ENCODE measurements at places on chromosomes 1 and 21.

GRCh38 chr1:147071142-147071541 lies 101.1 kb downstream of the PRKAB2 start:
- DNase-seq, result no peak

GRCh38 chr1:165632491-165632890 lies 1.5 kb downstream of the MGST3 start:
- DNase-seq, result peak; percentile 18

GRCh38 chr1:110144366-110144765 lies 5.9 kb upstream of the SLC6A17 start:
- DNase-seq, result no peak

DNA sequence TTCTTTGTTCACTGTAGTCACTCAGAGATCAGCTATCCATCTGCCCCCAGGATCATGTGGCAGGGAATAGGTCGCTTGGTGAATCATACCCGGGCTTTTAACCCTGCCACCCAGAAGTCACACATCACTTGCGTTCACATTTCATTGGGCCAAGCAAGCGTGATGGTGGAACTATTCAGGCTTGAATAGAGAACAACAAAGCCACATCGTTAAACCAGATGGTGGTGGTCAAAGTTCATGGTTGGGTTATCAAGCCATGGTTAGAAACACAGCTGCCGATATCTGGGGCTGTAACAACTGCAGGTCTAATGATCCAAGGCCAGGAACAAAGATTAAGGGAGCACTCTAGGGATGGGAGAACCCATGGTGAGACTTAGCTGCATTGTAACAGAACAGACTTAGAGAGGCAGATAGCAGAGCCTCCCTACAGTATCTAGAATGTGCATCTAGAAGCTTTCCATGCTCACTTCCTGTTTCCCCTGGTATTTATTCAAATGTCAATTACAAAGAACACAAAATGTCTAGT lies 40.0 kb upstream of the PTPRC start:
- no peak for DNase-seq

DNA sequence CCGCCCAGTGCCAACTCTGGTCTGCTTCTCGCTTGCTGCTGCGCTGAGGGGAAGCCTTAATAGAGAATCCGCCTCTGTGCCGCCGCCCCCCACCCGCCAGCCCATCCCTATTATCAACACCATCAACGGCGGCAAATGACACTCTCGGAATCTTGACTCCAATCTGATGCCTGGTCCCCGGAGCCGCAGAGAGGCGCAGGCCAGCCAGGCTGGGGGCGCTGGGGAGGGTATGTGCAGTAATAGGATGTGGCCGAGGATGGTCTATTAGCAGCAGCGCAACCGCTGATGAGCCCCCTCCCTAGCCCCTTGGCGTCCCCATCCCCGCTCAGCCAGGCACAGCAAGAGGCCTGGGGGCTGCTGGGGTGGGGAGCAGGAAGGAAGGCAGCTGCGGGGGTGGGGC lies 15.1 kb upstream of the DMBX1 start:
- no peak for DNase-seq

GRCh38 chr1:6574818-6575217 lies 5.0 kb upstream of the ZBTB48 start:
- DNase-seq, result no peak

DNA sequence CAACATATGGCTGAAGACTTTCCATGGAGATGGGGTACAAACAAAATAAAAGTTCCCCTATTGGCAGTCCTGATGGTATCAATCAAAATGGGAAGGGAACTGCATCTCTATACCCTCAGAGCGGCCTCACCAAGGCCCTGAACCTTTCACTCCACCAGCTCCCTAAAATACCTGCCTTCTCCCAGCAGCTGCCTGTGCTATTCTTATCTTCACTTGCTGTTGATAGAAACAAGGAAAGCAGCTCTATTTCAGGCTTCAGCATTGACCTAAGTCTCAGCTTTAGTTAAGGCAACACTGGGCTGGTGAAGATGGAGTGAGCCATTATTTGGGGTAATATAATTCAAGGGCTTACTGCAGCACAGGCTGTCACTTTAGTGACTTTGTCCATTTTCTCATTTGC lies 21.7 kb upstream of the PIGC start:
- no peak for DNase-seq

DNA sequence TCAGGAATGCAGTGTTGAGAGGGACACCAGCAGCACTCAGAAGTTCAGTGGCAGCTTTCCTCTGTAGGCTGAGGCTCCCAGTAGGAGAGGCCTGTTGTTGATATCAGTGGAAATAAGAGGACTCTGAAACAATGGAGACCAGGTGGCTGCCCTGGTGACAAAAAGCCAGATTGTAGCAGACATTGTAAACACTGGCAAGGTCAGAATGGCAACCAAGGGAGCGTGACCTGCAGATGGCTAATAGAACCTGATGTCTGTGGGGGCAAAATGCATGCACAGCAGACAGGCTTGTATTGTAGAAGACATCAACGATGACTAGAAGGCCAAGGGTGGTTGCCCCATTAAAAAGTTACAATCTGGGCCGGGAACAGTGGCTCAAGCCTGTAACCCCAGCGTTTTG lies 53.1 kb upstream of the GPR37L1 start:
- DNase-seq, result no peak

DNA sequence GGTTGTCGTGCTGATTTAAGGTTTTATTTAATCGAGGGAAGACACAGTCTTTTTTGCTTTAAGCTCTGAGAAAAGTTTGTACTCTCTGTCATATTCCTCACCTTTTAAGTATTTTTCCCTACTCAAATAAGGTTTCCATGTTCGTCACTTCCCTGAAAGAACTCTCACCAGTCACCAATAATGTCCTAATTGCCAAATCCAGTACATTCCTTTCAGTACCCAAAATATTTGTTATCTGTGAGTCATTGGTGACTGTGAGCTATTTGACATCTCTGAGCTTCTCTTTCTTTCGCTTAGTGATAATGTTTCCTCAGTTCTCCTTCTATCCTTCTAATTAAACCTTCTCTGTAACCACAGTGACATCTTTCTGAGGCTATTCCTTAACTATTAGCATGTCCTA lies 874.2 kb upstream of the ADGRL2 start:
- DNase-seq, result no peak

GRCh38 chr1:10504249-10504648 lies 29.5 kb downstream of the PEX14 start:
- no peak for DNase-seq

- DNase-seq, result no peak
These were observed 61.2 kb downstream of the NRIP1 start for GRCh38 chr21:15003463-15004135.

DNA sequence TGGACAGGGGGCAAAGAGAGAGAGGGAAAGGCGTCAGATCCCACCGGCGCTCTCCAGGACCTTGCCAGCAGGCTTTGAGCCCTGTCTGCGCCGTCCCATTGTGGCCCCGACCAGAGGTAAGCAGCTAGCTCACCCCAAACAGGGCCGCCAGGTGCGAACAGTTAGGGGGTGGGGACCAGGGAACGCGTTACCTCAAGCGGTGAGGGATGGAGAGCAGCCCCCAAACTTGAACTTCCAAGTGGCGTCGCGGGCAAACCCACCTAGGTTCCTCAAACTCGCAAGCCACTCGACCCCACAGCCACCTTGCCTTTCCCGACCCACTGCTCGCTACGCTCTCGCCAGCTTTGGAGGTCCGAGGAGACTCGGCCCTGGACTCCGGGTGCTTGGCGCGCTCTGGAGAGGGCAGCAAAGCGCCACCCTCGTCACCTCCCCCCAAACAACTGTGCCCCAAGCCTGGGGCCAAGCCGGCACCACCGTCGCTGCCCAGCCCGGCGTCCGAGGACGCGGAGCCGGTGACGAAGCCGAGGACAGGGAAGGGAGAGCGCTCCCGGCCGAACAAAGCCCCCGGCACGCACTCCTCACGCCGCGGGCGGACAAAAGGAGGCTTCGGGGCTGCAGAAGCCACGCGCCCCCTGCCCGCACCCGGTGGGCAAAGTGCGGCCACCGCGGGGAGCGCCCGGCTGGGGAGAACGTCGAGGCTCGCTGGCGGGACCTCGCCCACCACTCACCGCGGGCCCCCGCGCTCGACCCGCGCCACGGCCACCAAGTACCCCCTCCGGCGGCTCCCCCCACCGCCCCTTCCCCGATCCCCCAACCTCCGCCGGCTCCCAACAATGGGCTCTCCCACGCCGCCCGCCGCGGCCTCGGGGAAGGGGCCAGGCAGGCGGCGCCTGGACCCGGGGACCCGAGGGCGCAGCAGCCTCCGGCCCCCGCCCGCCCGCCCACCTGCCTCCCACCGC lies 976 bp downstream of the SSBP3 start:
- DNase-seq, result no peak

DNA sequence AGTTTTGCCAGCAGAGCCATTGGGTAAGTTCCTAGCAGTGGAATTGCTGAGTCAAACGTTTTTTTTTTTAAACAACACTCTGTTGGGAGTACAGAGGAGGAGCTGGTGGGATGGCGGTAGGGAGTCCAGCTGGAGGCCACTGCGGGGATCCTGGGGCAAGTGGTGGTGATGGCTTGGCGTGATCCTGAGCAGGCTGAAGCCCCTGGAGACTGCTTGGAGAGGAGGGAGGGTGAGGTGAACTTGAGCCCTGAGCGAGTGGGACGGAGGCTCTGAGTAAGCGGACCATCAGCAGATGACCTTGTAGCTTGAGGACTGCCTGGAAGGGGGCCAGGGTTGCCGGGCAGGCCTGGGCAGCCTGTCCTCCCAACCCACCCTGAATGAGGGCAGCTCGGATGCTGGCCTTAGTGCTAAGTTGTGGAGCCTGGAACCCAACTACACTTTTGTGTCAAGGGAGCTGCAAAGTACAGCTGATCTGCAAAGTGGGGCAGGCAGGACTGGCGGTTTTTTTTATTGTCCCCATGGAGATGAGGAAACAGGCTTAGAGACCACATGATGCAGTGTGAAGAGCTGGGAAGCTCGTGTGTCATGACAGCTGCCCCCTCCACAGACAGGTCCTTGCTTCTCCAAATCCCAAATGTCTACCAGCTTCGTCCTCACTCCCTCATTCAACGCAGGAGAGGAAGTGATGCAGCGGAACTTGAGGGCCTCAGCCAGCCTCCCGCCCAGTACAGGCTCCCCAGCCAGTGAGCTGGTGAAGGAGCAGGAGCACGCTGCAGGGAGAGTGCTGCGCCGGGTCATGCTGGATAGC lies 20.2 kb downstream of the MRPL37 start:
- peak; percentile 32 for DNase-seq

- no peak for DNase-seq
These were observed 1.6 kb downstream of the RAP1GAP start for GRCh38 chr1:21667348-21668231.

DNA sequence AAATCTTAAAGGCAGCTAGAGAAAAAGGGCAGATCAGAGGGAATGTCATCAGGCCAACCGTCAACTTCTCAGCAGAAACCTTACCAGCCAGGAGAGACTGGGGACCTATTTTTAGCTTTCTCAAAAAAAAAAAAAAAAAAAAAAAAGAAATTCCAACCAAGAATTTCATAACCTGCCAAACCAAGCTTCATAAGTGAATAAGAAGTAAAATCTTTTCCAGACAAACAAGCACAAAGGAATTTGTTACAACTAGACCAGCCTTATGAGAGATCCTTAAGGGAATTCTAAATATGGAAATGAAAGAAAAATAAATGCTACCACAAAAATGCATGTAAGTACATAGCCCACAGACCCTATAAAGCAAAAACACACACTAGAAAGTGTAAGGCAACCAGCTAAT lies 267.7 kb downstream of the AKT3 start:
- no peak for DNase-seq

DNA sequence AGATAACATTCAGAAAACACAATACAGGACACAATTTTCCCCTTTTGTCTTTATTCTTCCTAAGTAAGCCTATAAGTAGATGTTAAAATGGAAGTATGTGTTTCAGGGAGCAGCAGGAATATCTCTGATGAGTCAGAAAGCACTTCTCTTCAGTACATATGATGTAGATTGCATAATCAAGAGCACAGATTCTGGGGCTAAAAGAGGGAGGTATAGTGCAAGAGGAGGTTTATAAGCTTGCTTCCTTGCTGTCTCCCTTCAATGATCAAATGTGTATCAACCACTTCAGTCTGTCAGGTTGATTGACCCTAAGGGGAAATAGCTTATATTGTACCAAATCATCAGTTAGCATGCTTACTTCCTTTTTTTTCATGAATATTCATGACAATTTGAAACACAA lies 822.8 kb downstream of the BRINP3 start:
- no peak for DNase-seq

DNA sequence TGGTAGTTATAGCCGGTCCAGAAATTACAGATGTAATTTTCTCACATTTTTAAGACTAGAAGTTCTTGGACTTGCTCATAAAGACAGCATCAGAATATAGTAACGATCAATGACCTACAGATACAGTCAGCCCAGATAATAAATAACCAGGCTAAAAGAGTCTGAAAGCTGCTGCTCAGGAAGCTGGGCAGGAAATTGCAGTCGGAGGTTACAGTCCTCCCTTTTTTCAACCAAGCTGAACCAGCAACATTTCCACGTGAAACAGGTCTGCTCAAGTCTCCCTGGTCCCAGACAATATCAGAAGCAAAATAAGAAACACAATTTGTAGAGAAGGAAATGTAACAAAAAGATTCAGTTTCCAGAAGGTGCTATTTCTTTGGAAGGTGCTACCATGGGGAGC lies 457.4 kb downstream of the SIPA1L2 start:
- DNase-seq, result peak; percentile 15

DNA sequence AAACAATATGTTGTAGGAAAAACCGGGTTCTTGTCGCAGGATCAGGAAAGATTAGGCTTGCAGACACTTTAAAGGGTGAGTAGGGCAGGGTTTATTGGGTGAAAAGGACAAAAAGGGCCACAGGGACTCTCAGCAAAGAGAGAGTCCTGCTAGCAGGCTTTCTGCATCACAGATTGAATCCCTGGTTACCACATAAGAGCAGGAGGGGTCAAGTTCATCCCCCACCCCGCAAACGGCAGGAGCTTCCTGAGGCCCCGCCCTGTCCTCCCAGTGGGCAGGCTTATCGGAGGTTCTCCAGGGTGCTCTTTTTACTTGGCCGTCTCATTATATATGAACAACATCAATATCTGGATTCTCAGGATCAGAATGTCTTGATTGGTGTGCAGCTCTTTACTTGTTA lies 47.7 kb downstream of the SYCP1 start:
- DNase-seq, result no peak

GRCh38 chr1:245469006-245469405 lies 314.2 kb downstream of the KIF26B start:
- no peak for DNase-seq

DNA sequence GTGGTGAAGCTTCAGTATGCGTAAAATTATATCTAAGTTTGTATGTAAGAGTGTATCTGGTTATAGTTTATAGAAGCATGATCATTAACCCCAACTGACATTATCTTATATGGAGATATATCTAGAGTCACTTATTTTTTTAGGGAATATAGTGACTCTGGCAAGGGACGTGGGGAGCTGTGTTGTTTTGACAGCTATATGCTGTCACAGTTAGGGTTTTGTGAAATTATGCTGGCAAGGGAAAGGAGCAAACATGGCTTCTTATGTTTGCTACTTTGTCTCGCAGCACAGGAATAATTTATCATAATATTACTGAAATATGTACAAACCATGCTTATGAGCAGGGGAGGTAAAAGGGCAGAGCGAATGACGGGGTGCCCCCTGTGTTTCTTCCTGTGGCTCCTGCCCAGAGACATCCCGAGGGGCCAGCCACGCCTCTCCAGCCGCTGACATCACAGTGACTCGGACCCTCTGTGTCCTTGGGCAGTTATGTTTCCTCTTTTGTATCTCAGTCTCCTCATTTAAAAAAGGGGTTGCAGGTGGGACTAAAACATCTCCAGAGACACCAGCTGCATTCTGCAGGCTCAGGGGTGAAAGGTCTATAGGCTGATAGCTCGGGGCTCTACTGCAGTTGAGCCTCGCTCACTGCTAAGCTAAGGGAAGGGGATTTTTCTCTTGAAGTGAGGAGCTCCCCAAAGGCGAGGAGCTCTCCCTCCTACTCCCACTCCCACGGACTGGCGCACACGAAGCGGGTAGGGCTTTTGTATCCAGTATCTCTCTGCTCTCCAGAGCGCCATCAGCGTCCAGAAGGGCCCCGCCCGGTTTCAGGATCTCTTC lies 14.9 kb downstream of the A3GALT2 start:
- DNase-seq, result no peak
